Esophagus muscularis mucosa (tissue), 4 donors: ENCODE measurements at places on chromosomes 7 and 10. TPM values are rescaled to one million over a fixed set of nuclear protein-coding genes. Genes with fewer than 3 reads are reported as not detected.
A peak's percentile ranks its signal among the peaks of the same experiment; 100 is the strongest.

SLC26A3 gene
- total RNA-seq, result 13.1 TPM

MSMB gene
- not detected for total RNA-seq

TMEM184A gene
- total RNA-seq, result 0.42 TPM

BRI3 gene
- total RNA-seq, result 65.2 TPM

KLHDC10 gene
- total RNA-seq, result 23.6 TPM

BHLHA15 gene
- not detected for total RNA-seq

DHTKD1 gene
- 25.2 TPM for total RNA-seq

SORBS1 gene
- 2,231 TPM for total RNA-seq

GTF2IRD2 gene
- total RNA-seq, result 29.9 TPM

UBTD1 gene
- total RNA-seq, result 17.3 TPM

RHOBTB1 gene
- 16.7 TPM for total RNA-seq

PTPRZ1 gene
- total RNA-seq, result 10.3 TPM

CUBN gene
- total RNA-seq, result 1.3 TPM

- no peaks in the 10 kb centered on the region for H3K4me1 ChIP-seq
- H3K27ac ChIP-seq, result no peak overlapping the region
- DNase-seq, result no peak
- H3K4me3 ChIP-seq, result no peak overlapping the region
These were observed 17.4 kb downstream of the CYP3A4 start for GRCh38 chr7:99766484-99767099.

DNA sequence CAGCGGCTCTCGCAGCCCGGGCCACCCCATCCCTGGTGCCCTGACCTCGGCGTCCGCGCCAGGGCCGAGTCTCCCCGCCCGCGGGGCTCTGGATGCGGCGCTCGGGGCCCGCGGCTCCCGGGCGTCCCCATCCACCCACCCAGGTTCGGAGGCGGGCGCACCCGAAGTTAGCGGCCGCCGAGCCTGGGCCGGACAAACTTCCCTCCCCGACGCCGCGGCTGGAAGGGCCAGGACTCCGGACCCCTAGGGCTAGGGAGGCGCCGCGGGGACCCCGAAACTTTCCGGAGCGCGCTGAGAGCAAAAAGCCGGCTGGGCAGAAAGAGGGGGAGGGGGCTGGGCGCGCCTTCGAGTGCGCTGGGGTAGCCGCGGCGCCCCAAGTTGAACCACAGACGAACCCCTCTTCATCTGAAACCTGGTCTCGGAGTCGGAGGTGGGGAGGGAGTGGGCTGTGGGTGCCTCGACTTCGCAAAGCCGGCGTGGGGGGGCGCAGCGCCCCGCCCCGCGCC lies 3.7 kb upstream of the ELFN1 start:
- peaks cover 68% of the 10 kb centered on the region for H3K4me1 ChIP-seq
- H3K36me3 ChIP-seq, result no peaks in the 10 kb centered on the region
- no peak for DNase-seq
- H3K4me3 ChIP-seq, result peak overlapping the region; percentile 70

DNA sequence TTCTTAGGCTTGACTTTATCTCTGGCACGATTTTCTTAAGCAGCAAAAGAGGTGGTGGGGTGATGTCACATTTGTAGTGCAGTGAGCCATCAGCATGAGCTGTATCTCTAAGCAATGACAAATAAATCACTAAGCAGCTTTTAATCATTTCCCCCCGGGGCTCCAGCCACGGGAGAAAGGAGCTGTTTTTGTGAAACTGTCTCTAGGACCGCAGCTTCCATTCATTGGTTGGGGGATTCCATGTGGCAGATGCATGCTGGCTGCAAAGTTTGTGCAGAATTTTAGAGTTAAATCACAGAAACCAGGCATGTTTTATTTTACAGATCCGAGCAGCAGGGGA lies 464 bp downstream of the KIAA1217 start:
- H3K27ac ChIP-seq, result peak overlapping the region; percentile 86
- H3K36me3 ChIP-seq, result no peaks in the 10 kb centered on the region
- no peak for DNase-seq
- peak overlapping the region; percentile 70 for H3K4me3 ChIP-seq
- peaks cover 44% of the 10 kb centered on the region for H3K4me1 ChIP-seq

DNA sequence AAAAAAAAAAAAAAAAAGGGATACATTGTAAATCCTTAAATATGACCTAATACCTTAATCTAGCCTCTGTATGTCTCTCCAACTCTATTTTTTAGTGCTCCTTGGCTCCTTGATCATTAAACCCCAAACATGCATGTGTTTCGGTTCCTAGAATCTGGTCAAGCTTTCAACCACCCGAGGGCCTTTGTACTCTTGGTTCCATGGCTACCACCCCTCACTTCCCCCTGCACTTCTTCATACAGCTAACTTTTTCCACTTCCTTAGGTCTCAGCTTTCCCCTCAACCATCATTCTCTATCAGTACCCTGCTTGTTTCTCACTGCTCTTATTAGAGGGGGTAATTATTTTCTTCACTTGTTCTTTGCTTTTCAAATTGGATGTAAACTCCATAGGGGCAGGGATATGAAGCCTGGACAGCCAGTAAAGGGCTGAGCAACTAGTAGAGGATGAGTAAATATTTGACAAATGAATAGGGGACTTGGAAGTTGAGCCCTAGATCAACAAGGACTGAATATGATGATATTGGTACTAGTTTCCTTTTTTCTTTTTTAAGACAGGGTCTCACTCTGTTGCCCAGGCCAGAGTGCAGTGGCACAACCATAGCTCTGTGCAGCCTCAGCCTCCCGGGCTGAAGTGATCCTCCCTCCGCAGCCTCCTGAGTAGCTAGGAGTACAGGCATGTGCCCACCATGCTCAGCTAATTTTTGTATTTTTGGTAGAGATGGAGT lies 4.3 kb upstream of the GDI2 start:
- no peaks in the 10 kb centered on the region for H3K27me3 ChIP-seq
- no peak for DNase-seq
- H3K4me3 ChIP-seq, result no peak overlapping the region
- peaks cover 14% of the 10 kb centered on the region for H3K4me1 ChIP-seq

DNA sequence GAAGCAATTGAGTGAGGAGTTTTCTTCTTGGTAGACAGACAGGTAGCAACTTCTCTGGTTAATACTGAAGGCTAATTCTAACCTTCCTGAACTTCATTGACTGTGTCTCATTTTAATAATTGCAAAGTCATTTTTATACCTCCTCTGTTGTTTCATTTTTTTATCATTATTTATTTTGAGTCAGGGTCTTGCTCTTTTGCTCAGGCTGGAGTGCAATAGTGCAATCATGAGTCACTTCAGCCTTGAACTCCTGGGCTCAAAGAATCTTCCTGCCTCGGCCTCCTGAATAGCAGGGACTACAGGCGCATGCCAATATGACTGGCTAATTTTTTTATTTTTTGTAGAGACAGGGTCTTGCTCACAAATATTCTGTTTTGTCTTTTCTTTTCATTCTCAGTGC lies 45.4 kb downstream of the APBB1IP start:
- DNase-seq, result no peak
- H3K36me3 ChIP-seq, result no peaks in the 10 kb centered on the region
- H3K27me3 ChIP-seq, result no peaks in the 10 kb centered on the region
- peaks cover 19% of the 10 kb centered on the region for H3K4me1 ChIP-seq
- H3K27ac ChIP-seq, result no peak overlapping the region

- no peaks in the 10 kb centered on the region for H3K4me1 ChIP-seq
- no peak overlapping the region for H3K27ac ChIP-seq
- H3K4me3 ChIP-seq, result no peak overlapping the region
- no peaks in the 10 kb centered on the region for H3K27me3 ChIP-seq
- DNase-seq, result peak; percentile 80
These were observed 183.3 kb downstream of the STK31 start for GRCh38 chr7:23893176-23893941.

GRCh38 chr7:87218796-87219544 lies 562 bp downstream of the TMEM243 start:
- peak overlapping the region; percentile 88 for H3K4me3 ChIP-seq
- peak overlapping the region; percentile 86 for H3K27ac ChIP-seq
- no peaks in the 10 kb centered on the region for H3K27me3 ChIP-seq
- no peaks in the 10 kb centered on the region for H3K36me3 ChIP-seq
- peaks cover 36% of the 10 kb centered on the region for H3K4me1 ChIP-seq
- DNase-seq, result no peak

DNA sequence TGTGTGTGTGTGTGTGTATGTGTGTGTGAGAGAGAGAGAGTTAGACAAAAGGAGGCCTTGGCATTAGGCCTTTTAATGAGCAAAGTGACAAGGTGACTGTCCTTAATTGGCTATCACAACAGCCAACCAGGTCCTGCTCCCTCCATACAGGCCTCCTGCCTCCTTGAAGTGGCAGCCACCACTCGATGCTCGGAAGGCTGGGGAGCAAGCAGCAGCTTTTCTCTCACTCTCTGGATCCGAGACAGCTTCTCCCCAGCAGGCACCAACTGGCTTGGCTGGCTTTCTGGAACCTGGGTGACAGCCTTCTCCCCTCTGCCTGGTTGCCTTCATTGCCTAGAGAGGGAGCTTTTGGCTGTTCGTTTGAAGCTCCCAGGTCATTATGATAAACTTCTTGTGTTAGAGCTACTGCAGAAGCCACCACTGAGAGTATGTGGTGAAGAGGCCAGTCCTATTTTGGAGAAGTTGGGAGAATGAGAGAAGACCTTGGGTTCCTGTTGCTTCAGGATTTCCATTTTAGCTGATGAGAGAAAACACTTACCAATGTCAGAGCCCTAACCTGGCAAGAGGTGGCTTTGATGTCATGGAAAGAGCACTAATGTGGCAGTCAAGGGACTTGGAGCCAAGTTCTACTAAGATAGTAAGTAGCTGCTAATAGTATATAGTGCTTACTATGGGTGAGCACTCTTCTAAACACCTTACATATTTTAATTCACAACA lies 37.6 kb downstream of the RPS24 start:
- DNase-seq, result no peak
- no peaks in the 10 kb centered on the region for H3K36me3 ChIP-seq
- H3K27me3 ChIP-seq, result no peaks in the 10 kb centered on the region
- H3K4me3 ChIP-seq, result no peak overlapping the region
- H3K27ac ChIP-seq, result no peak overlapping the region

DNA sequence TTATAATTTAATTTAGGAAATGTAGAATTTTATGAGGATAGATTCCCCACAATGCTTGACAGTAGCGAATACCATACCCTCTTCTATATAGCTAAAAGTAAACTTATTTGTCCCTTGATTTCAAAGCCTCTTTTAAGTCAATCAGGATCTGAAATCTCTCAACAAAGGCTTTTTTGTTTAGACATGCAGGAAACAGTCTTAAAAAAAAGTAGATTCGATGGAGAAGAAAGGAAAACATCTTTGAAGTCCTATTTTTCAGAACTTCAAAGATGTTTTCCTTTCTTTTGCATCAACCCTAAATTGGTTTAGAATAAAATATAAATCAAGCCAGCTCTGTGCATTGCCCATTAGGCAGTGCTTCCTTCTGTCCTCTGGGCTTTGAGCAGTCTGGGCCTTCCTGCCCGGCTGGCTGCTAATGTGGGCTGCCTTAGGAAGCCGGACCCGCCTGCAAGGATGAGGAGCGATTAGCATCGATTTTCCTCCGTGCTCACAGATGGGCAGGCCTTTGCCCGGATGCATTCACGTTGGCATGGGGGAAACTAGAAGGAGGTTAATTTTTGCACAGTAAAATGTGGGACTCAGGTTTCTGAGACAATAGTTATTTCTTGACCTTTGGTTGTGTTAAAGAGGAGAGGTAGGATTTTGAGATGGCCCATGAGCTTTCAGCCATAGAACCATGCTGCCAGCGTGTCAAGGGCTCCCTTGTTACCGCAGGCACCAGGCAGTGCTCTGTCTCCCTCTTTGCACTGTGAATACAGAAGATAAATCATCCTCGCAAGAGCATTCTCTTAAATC lies 15.5 kb downstream of the MSRB2 start:
- no peak overlapping the region for H3K4me3 ChIP-seq
- no peak overlapping the region for H3K27ac ChIP-seq
- H3K4me1 ChIP-seq, result no peaks in the 10 kb centered on the region
- H3K27me3 ChIP-seq, result no peaks in the 10 kb centered on the region
- no peak for DNase-seq

GRCh38 chr10:70324339-70324861 lies 40.6 kb upstream of the NPFFR1 start:
- no peaks in the 10 kb centered on the region for H3K4me1 ChIP-seq
- DNase-seq, result no peak

DNA sequence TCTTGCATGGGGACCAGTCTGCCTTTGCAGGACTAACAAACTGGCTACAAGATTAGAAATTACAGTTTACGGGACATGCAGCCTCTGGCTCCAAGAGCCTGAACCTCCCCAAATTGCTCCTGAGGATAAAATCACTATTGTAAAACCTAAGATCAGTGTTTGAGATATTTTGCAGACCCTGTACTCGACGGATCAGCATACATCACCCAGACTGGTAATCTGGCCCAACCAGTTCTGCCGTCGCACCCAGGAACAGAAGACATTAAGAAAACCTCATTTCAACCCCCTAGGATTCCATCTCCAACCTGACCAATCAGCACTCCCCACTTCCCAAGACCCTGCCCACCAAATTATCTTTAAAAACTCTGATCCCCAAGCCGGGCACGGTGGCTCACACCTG lies 27.1 kb upstream of the DNMBP start:
- no peaks in the 10 kb centered on the region for H3K27me3 ChIP-seq
- H3K4me1 ChIP-seq, result no peaks in the 10 kb centered on the region
- no peak for DNase-seq

- H3K27ac ChIP-seq, result no peak overlapping the region
- H3K27me3 ChIP-seq, result no peaks in the 10 kb centered on the region
- no peak overlapping the region for H3K4me3 ChIP-seq
- peaks cover 39% of the 10 kb centered on the region for H3K36me3 ChIP-seq
- H3K4me1 ChIP-seq, result no peaks in the 10 kb centered on the region
- DNase-seq, result no peak
These were observed 70.6 kb downstream of the MCMBP start for GRCh38 chr10:119801998-119802538.

DNA sequence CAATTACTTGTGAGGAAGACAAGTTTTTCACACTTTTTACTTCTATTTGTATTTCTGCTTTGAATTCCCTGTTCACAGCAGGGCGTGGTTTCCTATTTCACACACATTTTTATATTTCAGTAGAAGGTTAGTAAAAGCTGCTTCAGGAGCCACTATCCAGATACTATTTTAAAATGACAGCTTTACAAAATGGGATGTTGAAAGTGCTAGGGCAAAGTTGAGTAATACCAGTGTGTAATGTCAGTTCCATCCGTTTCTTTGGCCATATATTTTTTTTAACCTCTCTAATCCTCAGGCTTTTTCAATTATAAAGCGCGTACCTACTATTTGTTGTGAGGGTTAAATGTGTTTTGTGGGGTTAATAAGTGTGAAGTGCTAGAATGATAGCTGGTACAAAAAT lies 276.6 kb downstream of the GPR158 start:
- H3K4me1 ChIP-seq, result no peaks in the 10 kb centered on the region
- H3K27ac ChIP-seq, result no peak overlapping the region
- H3K36me3 ChIP-seq, result no peaks in the 10 kb centered on the region
- no peak for DNase-seq
- no peaks in the 10 kb centered on the region for H3K27me3 ChIP-seq
- no peak overlapping the region for H3K4me3 ChIP-seq

DNA sequence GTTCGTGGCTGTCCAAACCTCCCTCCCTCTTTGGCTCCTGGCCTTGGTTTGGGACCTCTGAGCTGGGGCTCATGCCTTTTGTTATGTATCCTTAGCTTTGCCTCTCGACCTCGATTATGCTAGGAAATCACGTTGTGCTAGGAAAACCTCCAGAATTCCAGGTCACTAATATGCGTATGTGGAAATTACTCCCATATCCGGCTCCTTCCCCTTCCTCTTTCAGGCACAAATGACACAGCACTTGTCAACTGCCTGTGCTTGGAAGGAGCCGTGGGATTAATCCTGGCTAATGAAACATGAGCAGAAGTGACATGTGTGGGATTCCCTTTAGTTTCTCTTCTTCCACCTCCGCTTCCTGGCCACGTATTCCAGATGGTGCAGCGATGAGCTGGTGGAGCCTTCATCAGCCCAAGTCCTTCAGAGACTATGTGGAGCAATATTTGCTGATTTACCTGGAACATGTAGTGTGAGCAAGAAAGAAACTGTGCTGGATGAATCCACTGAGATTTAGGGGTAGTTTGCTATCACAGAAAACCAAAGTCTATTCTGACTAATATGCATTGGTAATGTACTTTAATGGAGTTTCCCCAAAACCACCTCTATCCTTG lies 149.2 kb downstream of the REEP3 start:
- peaks cover 44% of the 10 kb centered on the region for H3K4me1 ChIP-seq
- no peaks in the 10 kb centered on the region for H3K27me3 ChIP-seq
- peak overlapping the region; percentile 60 for H3K27ac ChIP-seq
